NCI-H774 (cell line): ENCODE measurements at places on chromosomes 12 and 14.
A peak's percentile ranks its signal among the peaks of the same experiment; 100 is the strongest.

DNA sequence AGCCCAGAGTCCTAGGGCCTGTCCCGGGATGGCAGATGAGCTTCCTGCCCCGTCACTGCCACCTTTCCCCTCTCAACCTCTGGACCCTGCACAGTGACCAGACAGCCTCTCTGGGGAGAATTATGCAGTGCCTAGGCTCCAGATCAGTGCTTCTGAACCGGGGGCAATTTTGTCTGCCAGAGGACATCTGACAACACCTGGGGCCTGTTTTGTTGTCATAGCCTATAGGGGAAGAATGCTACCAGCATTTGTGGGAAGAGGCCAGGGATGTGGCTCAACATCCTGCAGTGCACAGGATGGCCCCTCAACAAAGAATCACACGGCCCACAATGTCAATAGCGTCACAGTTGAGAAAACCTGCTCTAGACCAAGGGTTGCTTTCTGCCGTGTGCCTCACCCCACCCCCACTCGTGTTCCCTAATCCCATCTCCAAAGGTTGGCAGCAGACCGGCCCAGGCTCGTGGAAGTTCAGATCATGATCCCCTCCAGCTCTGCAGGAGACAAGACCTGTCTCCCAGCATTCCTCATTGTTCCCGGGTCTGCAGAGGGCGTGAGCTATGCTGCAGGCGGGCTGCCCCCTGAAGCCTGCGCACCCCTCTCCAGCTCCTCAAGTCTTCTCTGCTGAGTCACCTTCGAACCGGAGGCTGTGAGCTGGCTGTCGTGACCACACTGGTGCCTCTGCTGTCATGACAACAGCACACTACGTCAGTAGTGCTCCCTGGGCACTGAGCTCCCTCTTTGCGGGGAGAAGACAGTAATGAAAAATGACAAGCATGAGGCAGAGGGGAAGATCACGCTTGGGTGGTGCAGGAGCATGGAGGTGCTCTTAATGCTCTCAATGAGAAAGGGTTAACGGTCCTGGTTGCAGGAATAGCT lies 2.0 kb upstream of the GAPDH start:
- DNase-seq: peak; percentile 32

DNA sequence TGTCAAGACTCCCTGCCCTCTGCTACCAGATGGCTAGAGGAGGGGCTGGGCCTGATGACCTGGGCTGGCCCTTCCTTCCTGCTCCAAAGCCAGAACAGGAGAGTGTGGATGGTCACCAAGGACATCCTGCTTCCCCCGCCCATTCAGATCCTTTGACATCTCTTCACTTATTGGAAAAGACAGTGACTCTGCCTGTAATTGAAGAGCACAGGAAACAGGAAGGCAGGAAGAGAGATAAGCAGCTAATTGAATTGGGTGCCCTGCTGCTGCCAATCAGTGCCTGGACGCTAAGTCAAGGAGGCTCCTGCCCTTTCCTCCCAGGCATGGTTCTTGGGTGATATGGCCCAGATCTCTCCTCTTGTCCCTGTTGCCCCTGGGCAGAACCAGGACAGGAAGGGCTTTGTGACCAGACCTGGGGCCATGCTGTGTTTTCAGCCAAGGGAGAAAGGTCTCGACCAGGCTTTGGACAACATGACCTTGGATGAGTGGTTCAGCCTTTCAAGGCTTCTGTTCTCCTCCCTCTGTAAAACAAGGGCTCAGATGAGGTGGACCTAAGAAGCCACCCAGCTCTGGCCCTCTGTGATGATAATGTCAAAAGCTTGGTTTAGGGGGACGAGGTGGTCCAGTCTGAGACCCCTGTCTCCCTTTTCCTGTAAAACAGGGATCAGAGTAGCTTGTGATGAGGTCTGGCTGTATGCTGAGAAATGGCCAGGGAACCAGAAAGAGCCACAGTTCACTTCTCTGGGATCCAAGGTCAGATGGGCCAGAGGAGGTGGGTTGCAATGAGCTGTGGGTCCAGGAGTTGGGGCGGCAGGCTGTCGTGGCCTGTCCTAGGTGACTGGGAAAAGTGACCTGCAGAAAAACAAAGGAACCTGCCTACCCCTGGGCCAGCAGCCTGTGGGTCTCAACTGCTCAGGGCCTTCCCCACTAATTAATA lies 38.8 kb downstream of the FAM222A start:
- DNase-seq: no peak

- no peak for DNase-seq
Measured at GRCh38 chr12:108441549-108441948, 73.5 kb upstream of the FICD start.

- DNase-seq: no peak
Measured at GRCh38 chr14:99941211-99941610, 124.0 kb upstream of the EVL start.

GRCh38 chr14:51041108-51041531 lies 53.8 kb downstream of the TRIM9 start:
- DNase-seq: no peak

- no peak for DNase-seq
Measured at GRCh38 chr12:93181409-93181965, 196.2 kb upstream of the NUDT4 start.

DNA sequence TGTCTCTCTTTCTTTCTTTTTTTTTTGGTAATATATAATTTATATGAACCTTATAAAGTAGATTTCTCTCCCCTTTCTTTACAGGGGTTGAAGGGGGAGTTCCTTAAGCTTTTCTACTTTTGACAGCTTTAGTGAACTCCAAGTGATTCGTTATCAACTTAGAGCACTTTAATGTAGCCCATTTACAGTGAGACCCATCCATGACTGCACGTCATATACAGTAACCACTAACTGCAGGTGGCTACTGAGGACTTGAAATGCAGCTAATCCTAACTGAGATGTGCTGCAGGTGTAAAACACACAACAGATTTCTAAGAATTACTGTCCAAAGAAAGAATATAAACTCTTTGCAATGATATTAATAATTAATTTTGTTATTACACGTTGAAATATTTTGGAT lies 582 bp downstream of the LRRIQ1 start:
- peak; percentile 17 for DNase-seq

DNA sequence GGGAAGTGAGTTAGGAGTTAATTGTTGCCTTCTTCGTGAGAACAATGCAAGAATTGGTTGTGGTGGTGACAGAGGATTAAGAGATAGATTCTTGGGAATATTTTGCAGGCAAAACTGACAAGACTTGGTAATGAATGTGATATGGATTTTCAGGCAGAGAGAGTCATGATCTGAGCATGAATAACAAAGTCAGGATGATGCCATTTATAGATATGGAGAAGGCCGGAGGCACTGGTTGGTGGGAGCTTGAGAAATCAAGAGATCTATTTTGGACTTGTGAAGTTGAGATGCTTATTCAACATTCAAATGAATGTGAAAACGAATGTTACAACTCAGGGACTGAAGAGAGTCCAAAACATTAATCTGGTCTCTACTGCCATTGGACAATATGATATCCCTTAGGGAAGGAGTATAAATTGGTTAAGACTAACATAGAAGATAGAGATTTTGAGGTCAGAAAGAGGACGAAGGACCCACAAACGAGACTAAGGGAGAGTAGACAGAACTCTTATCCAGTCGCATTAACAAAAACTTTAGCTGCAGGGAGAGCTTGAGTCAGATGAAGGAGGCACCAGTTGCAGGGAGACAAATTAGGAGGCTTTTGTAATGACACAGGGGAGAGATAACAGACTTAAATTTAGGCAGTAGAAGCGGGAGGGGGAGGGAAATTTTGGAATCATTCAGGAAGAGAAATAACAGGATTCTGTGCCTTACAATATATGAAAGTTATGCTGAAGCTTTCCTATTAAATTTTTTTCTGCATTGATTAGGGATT lies 1090.6 kb downstream of the GALC start:
- DNase-seq: no peak

GRCh38 chr12:108352591-108352990 lies 13.5 kb upstream of the CMKLR1 start:
- no peak for DNase-seq

GRCh38 chr12:32051511-32052211 lies 55.0 kb upstream of the BICD1 start:
- DNase-seq: no peak

- DNase-seq: no peak
Measured at GRCh38 chr12:89029961-89030360, 322.3 kb downstream of the DUSP6 start.

DNA sequence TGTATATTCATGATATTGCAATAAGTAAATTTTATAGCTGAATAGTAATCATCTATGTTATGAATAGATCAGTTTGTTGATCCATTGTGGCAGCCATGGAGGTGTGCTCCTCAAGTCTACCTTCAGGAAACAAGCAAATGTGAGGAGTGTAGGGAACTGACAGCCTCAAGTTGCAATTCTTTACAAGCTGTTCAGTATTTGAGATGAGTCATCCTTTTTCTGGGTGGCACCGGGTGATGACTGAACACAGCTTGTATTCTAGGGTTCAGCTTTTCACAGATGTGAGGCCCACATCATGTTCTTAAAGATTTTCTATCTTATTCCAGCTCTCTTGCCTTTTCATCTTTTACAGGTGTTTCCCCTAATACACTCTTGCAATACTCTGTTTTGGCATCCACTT lies 452.4 kb downstream of the KCNH5 start:
- no peak for DNase-seq

GRCh38 chr12:62977883-62978282 lies 42.9 kb upstream of the PPM1H start:
- DNase-seq: no peak

GRCh38 chr14:91116913-91117588 lies 3.2 kb downstream of the DGLUCY start:
- no peak for DNase-seq

DNA sequence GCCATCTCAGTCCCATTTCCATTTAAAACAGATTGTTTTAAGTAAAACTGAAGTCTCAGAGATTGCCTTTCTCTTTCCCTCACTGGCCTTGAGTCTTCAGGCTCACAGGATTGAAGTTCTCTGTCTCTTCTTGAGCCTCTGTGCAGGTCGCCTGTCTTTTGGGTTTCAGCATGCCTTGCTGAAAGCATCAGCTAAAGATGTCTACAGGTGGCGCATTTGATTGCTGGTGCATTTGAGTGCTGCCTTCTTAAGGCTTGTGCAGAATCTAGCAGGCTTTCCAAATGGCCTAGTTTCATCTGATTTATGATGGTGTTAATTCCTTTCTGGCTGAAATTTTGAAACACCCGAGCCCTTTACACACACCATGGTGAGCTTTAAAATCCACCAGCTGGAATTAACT lies 1062.2 kb upstream of the FBXO33 start:
- no peak for DNase-seq

- DNase-seq: no peak
Measured at GRCh38 chr12:89180496-89180895, 171.8 kb downstream of the DUSP6 start.

DNA sequence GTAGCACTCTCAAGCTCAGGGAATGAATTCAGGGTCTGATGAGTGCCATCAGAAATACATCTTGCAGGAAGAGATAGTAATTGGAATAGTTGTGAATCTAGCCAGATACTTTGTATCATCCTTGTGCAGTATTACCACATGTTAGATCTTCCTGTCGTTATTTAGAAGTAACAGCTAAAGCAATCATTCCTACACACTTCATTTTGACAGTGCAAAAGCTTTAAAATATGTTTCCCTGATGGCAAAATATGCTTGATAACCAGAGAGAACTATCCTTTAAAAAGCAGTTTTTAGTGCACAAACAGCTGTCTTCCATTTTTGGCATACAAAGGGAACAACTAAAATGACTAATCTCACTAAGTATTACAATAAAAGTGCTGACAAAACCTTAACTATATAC lies 149.5 kb upstream of the SLC38A2 start:
- DNase-seq: no peak

- DNase-seq: peak; percentile 92
Measured at GRCh38 chr12:53061404-53062010, 11.6 kb downstream of the TNS2 start.

DNA sequence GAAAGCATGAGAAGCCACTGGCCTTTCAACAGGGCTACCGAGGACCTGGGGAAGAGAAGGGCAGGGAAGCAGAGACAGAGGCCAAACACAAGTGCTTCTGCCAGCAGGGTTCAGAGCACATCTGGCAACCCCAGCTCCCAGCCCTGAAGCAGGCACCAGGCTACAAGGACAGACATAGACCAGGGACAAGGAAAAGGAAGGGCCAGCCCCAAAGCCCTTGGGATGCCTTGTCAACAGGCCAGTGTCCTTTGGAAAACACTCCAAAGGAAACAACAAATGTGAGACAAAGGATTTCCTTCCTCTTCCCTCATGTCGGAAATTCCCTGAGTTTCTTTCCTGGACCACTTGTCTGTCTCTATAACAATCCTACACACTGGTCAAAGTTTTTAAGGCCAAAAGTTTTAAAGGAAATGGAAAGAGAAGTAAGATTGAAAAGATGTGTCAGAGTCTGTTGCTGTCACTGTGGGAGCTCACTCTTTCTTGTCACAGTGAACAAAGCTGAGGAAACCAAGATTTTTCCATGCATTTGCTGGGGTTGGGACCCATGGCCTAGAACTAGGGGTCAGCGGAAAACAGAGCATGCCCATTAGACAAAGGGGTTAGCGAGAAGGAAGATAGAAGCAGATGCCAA lies 59.4 kb downstream of the TTC9 start:
- DNase-seq: no peak
